ENCODE measurements at places on chromosomes 1 and 21.
A peak's percentile ranks its signal among the peaks of the same experiment; 100 is the strongest.

GRCh38 chr1:65525266-65526048 lies 105.0 kb downstream of the LEPR start:
- no peak for DNase-seq

- DNase-seq = no peak
Observed at GRCh38 chr1:208098773-208099172, 145.4 kb downstream of the PLXNA2 start.

- DNase-seq = no peak
Observed at GRCh38 chr1:77888781-77889642, 588 bp downstream of the NEXN start.

- no peak for DNase-seq
Observed at GRCh38 chr1:235940285-235940684, 73.6 kb upstream of the LYST start.

DNA sequence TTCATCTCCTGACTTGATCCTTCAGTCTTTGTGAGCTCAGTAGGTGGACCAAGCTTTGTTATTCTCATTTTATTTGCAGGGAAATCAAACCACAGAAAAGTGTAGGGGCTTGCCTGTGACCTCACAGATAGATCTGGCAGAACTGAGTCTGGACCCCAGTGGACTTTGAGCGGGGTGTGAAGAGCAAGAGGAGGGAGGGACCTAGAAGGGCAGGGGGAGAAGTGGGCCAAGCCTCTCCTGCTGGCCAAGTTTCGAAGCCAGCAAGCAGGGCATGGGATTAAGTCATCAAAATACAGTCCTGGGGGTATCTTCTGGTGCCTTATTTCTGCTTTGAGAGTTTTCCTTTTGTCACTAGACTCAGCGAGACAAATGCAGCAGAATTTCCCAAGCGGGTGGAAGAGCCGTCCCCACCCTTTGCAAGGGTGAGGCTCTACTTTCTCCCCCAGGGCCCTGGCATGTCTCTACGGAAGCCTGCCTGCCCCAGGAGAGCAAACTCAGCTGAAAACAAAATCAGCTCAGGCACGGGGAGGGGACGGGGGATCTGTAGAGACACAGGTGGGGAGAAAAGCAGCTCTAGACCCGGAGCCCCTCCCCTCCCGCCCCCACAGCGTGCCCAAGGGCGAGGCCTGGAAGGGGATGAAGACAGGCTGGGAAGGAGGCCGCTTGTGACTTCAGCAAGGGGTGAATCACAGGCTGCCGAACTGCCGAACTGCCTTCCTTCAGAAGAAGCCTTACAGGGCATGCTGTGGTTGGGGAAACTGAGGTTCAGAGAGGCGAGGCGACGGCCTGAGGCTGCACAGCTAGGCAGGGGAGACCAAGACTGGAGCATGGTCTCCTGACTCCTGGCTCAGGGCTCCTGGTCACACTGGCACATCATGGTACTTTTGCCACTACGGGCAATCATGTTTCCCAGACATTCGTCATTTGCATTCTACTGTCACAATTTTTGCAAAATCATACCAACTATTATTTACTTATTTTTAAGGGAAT lies 19.2 kb downstream of the PKP1 start:
- no peak for DNase-seq

DNA sequence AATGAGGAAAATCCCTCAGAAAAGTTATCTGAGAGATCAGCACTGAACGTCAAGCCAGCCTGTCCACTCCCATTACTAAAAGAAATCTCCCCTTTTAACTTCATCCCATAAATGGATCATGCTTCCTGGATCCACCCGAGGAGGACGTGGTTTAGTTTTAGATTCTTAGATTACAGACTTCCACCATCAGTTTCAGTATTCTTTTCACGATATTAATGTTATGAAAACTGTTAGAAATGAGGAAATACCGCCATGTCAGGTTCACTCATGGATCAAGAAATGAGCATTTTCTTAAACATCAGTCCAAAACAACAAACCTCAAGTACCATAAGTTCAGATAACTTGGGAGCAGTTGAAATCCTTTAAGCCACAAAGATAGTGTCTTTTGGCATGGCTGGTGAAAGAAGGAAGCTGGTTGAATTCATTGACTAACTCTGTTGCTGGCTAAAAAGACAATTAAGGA lies 49.8 kb downstream of the NFIA start:
- DNase-seq = no peak

DNA sequence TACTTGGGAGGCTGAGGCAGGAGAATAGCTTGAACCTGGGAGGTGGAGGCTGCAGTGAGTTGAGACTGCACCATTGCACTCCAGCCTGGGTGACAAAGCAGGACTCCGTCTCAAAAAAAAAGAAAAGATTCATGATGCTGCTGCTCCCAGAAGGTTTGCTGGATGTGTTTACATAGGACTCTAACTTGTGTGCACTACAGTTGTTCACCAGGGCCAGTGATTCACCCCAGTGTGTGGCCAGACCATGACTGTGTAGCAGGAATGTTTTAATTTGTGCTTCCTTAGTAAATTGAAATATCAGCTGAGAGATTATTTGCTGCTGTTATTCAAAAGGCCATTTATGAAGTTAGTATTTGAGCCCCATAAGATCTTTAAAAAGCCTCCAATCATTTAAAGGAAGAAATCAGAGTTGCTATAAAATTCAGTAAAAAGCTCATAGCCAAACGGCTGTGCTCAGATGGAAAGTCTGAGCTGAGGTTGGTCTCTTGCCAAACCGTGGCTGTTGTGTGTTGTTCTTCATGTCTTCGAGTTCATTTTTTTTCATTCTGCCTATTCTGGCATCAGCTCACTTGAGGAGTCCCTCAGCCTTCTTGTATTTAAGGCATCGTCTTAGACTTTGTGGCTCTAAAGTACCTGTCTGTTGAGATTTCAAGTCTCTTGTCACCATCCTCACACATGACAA lies 18.1 kb upstream of the PGD start:
- no peak for DNase-seq

- DNase-seq = no peak
Observed at GRCh38 chr1:200660719-200661118, 9.0 kb downstream of the DDX59 start.

DNA sequence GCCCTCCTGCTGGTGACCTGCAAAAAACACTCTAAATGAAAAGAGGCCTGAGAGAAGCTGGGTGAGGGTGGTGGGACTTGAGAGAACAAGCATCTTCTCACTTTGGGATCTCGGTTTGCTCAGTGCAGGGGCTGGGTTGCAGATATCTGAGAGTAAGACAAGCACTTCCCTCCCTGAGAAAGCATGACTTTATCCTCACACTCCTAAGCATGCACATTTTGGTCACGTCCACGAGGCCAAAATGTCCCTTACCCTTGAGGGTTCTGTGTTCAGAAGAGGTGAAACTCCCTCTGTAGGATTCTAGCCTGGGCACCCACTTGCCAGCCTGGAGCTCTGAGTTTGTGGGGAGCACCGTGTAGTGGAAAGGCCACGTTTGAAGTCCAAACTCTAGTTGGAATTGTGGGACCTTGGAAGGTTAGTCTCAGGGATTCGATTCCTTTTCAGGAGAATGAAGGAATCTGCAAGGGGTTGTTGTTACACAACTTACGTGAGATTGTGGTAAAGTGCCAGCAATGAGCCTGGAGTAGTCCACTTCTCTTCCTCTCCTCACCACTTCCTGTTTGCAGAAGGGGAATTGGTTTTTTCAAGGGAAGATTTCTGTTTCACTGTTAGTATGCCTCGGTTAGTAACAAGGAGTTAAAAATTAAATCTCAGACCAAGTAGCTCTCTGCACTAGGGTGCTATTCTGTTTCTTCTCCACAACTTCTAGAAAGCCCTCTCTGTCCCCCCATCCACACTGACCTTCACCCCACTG lies 3.0 kb downstream of the FCAMR start:
- no peak for DNase-seq

GRCh38 chr1:95966866-95967265 lies 732.9 kb downstream of the RWDD3 start:
- DNase-seq = no peak

GRCh38 chr1:203069030-203069747 lies 16.6 kb downstream of the MYOG start:
- DNase-seq = no peak

GRCh38 chr1:71835442-71835813 lies 446.9 kb downstream of the NEGR1 start:
- no peak for DNase-seq

GRCh38 chr21:45379171-45379900 lies 25.6 kb upstream of the COL18A1 start:
- no peak for DNase-seq

- DNase-seq = no peak
Observed at GRCh38 chr1:222256058-222256457, 291.8 kb downstream of the HHIPL2 start.

DNA sequence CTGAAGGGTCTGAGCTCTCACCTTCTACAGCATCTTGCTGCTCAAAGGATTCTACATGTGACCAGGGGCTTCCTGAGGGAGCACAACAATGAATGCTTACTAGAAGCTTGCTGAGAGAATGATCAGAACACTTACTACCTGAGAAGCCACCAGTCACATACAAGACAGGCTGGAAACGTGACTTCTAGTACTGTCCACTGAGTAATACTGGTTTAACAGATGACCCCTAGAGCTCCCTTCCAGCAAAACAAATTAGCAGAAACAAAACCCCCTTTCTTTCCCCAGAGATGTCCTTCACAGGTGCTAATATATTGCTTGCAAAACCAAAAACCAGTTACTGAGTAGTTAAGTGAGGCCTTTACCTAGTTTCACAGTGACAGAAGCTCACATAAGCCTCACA lies 2.1 kb downstream of the TAF5L start:
- DNase-seq = no peak

GRCh38 chr1:48329905-48330304 lies 107.4 kb downstream of the SLC5A9 start:
- no peak for DNase-seq

DNA sequence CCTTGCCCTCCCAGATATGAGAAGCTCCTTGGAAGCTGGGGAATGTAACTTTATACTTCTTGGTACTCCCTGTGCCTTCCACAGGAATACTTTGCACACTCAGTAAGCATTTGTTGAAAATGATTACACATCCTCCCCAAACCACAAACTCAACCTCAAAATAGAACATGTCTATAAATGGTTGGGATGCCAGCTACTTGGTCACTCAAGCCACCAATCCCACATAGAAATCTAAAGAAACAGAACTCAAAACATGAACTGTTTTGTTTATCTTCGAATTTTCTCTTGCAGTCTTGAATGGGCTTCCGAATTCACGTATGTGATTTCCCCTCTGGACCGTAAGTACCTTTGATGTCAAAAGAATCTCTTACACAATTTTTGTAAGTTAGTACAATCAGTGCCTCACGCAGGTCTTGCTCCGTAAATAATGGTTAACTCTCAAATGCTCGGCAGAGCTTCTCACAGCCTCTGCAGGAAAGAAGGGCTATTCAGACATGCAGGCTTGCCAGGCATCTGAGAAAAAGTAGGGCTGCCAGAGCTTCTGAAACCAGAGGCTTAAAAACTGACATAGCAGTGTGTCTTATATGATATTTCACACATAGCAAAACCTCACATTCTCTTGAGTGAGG lies 26.9 kb downstream of the SORT1 start:
- DNase-seq = no peak

- DNase-seq = no peak
Observed at GRCh38 chr1:164613176-164613575, 54.2 kb downstream of the PBX1 start.

DNA sequence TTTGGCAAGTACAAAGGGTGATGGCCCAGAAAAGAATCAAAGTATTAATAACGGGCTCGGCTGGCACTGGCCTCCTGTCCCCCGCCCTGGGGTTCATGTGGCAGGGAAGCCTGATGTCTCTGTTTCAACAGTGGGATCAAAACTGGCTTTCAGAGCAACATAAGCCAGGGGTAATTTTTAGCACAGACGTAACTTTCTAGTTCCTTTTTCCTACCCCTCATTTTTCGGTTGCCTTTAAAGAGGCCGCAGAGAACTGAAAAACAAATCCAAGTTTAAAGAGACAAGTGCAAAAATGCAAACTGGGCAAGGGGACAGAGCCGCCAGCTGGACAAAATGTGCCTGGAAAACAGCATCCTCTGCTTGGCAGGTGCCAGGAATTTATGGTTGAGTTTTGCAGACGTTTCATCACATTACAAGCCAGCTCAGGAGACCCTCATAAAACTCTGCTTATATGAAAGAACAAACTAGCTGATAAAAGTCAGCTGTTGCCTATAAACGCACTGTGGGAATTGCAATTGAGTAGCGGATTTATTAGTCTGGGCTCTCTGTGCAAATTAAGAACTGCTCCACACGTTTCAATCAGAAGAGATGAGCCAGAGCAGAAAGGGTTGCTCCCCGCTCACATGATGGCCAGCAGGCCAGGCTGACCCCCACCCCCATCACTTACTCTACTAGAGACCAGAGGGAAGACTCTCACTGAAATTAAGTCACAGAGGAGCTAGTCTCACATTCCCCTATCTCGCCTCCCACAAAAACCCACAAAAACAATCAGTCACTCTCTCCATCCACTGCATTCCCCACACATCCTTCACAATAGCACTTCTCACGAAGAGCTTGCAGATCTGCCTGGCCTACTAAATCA lies 15.8 kb upstream of the CDCA8 start:
- no peak for DNase-seq

DNA sequence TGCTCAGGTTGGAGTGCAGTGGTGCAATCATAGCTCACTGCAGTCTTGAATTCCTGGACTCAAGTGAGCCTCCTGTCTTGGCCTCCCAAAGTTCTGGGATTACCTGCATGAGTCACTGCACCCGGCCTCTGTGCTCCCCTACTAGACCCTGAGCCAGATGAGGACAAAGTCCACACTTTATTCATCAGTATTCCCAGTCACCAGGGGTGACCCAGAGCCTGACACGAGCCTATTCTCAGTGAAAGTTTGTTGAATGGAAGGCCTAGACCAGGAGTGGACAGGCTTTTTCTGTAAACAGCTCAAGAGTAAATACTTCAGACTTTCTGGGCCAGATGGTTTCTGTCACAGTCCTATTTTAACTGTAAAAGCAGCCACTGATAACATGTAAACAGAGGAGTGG lies 68.2 kb downstream of the MAB21L3 start:
- no peak for DNase-seq

DNA sequence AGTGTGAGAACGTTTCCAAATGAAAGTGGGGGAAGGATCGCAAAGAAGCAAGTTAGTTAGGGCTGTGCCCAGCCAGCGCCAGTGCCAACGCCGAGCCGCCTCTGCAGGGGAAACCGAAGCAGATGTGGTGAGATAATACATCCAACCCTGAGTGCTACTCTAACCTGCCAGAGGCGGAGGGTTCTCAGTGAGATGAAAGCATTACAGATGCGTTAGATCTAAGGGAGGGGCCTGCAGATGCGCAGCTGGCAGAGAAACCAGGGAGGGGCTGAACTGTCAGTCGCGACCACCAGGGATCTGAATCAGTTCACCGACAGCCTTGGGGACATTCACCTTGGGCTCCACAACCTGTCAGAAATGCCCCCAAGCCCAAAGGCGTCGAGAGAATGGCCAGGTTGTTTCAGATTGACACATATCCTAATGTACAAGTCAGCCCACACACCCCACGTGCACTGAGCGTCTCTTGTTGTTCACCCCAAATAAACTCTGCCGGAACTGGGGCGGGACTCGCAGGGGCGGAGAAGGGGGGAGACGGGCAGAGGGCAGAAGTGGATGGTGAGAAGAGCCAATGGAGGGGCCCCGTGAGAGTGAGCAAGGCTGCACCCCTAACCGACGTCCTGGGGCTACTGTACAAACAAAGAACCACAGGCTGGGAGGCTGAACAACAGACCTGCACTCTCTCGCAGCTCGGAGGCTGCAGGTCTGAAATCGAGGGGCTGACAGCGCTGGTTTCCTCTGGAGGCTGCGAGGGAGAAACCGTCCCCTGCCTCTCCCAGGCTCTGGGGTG lies 8.7 kb upstream of the UMODL1 start:
- peak; percentile 90 for DNase-seq

Measured in T follicular helper cell (primary cell).